ENCODE measurements at places on chromosomes 6 and 20. TPM values are rescaled to one million over a fixed set of nuclear protein-coding genes. Genes with fewer than 3 reads are reported as not detected.

Gene SFTA2
- not detected for total RNA-seq

Gene C20orf204
- 0.54 TPM for total RNA-seq

Gene LHFPL5
- total RNA-seq = not detected

Gene CGA
- total RNA-seq = 0.29 TPM

Gene TNNC2
- not detected for total RNA-seq

Gene TCF15
- total RNA-seq = not detected

Gene PAK5
- not detected for total RNA-seq

Gene RNF182
- 2.5 TPM for total RNA-seq

Gene ABHD16B
- total RNA-seq = not detected

Gene LY6G6F
- total RNA-seq = not detected

Gene CRYBG1
- 0.61 TPM for total RNA-seq

Gene MICA
- total RNA-seq = 26.1 TPM

Gene SIM1
- total RNA-seq = not detected

Gene SYNDIG1
- 2.7 TPM for total RNA-seq

Gene MYL9
- total RNA-seq = 19.9 TPM

Gene CLPSL1
- total RNA-seq = not detected

Gene TRIM40
- not detected for total RNA-seq

Gene DNMT3B
- total RNA-seq = 4.2 TPM

Gene OGFR
- 38.9 TPM for total RNA-seq

Gene GGTLC1
- total RNA-seq = not detected

Gene HLA-DMB
- 2.3 TPM for total RNA-seq

Gene FOXF2
- total RNA-seq = 28.8 TPM

Gene HLA-DOA
- 0.50 TPM for total RNA-seq

Gene PPP1R14C
- 0.78 TPM for total RNA-seq

Gene PHACTR3
- not detected for total RNA-seq

Gene COL20A1
- 1.8 TPM for total RNA-seq

Gene MAP3K5
- total RNA-seq = 3.1 TPM

Gene C6orf58
- 0.33 TPM for total RNA-seq

Gene MUCL3
- total RNA-seq = not detected

Gene VWA7
- total RNA-seq = 1.7 TPM

Gene NINL
- total RNA-seq = 13.9 TPM

Gene CAGE1
- 0.10 TPM for total RNA-seq

Gene BCAS1
- 1.1 TPM for total RNA-seq

Gene OTOR
- not detected for total RNA-seq

Gene SLC22A3
- total RNA-seq = 37.0 TPM

Gene TTLL9
- total RNA-seq = 0.14 TPM

Gene ECT2L
- not detected for total RNA-seq

Gene MCHR2
- total RNA-seq = not detected
